ENCODE measurements at places on chromosomes 1 and 21. TPM values are rescaled to one million over a fixed set of nuclear protein-coding genes. Genes with fewer than 3 reads are reported as not detected.

Gene LDLRAD1
- not detected for total RNA-seq

DNA sequence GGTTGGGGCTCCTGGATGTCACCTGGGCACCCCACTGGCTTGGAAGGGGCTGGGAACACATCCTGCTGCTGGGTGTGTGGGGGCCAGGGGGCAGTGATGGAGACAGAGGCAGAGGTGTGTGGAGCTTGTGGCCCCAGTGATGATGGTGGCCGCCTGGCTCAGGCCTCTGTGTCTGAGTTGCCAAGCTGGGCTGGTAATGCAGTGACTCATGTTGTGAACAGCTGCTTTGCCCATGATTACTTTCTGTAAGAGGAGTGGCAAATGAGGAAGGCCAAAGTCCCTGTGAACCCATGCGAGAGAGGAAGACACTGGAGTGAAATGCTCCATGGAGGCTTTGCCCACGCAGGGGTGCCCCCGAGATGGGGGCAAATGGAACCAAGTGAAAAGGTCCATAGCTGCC, 86.8 kb downstream of the KCNJ6 start:
- DNase-seq: peak; percentile 26

- DNase-seq: peak; percentile 86
Measured at GRCh38 chr21:43362321-43362791, 64.6 kb downstream of the SIK1 start.

GRCh38 chr1:184691719-184692324, 62.8 kb downstream of the EDEM3 start:
- DNase-seq: peak; percentile 74

Gene ODR4
- 19.6 TPM for total RNA-seq

DNA sequence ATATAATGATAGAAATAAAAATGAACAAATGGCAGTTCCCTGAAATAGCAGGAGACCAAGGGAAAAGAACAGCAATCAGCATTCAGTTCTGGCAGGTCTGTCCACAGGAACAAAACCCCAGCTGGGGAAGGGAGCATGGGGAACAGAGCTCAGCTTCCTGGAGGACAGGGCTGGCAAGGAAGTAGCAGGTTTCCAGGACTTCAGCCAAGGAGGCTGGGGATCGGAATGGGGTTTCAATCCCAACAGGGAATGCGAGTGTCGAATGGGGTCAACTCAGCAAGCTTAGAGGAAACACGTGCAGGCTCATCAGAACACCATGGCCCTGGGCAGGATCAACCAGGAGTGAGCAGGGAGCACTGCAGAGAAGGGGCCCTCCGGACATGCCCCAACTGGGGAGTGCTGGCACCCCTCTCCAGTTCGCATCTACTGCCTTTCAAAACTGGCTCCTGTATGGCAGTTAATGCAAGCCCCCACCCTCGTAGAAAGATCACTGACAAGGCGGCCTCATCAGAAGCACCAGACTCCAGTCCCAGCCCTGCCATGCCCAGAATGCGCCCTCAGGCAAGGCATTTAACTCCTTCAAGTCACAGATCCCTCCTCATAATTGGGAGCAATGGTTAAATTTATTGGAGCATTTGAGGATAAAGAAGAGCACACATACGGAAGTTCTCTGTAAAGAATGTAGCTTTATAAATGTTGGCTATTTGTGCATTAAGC, 72.4 kb downstream of the SEC16B start:
- no peak for DNase-seq

DNA sequence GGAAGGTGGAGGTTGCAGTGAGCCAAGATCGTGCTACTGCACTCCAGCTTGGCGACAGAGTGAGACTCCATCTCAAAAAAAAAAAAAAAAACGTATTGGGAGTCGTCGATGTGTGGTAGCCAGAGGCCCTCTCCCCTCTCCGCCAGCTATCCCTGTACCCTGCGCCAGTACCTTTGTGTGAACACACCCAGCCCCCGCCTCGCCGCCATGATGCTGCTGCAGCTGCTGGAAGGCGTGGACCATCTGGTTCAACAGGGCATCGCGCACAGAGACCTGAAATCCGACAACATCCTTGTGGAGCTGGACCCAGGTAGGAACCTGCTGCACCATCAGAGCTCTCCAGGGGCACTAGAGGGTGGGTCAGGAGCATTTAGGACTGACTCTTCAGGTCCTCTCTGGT, 12.2 kb downstream of the PINK1 start:
- no peak for DNase-seq

Gene SELL
- not detected for total RNA-seq

DNA sequence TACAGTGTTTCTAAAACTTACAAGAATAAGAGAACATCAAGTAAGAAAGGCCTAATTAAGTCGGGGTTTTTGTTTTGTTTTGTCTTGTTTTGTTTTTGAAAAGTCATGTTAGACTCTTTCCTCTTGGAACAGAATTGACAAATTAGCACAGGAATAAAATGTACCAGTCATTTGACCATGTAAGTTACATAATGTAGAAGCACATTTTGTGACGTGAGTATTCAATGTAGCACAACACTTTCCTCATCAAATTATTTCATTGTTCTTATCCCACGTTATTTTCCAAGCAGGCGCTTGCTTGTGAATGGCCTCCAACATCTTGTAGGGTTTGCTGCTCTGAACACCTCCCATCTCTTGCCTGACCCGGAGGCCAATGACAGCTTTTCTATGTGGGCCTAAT, 34.7 kb upstream of the DNASE2B start:
- no peak for DNase-seq

DNA sequence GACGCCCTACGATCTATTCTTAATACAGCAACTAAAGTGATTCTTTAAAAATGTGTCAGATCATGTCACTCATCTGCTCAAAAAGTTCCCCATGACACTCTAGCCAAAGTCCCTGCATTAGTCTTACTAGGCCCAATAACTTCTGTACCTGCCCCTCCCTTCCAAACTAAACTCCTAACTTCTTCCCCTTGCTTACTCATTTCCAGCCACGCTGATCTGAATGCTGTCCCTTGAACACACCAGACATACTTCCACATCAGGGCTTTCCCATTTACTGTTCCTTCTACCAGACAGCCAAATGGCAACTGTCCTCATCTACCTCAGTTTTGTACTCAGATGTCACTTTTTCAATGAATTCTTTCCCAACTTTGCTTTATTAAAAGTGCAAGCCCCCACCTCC, 1.2 kb downstream of the PPT1 start:
- DNase-seq: no peak

- DNase-seq: no peak
Measured at GRCh38 chr1:71223641-71224340, 143.0 kb upstream of the ZRANB2 start.

DNA sequence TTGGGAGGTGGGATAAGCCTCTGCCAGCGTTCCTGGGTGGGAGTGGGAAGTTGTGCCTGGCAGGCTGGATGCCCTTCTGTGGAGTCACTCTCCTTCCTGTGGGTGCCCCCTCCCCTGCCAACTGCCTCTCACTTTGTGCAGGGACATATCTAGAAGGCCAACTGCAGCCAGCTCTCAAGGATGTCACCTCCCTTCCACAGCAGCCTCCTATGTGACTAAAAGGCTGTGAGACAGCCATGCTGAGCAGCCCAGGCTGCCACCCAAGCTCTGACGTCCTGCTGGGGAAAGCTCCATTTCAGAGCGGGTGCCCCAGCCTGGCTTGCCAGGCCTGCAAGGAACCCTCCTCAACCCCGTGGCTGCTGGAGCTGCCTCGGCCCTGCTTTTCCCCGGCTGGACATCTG, 19.6 kb upstream of the SLC26A9 start:
- no peak for DNase-seq

- no peak for DNase-seq
Measured at GRCh38 chr1:3060127-3060526, 8.9 kb upstream of the PRDM16 start.

GRCh38 chr1:190754666-190755065, 277.0 kb upstream of the BRINP3 start:
- DNase-seq: peak; percentile 3

- DNase-seq: no peak
Measured at GRCh38 chr1:173894189-173894588, 22.9 kb downstream of the SERPINC1 start.

- no peak for DNase-seq
Measured at GRCh38 chr1:247409869-247410544, 6.0 kb upstream of the NLRP3 start.

GRCh38 chr1:235051521-235051920, 77.1 kb downstream of the TOMM20 start:
- no peak for DNase-seq

Gene FHAD1
- under 0.01 TPM for total RNA-seq

Gene KCNK1
- 2.6 TPM for total RNA-seq

DNA sequence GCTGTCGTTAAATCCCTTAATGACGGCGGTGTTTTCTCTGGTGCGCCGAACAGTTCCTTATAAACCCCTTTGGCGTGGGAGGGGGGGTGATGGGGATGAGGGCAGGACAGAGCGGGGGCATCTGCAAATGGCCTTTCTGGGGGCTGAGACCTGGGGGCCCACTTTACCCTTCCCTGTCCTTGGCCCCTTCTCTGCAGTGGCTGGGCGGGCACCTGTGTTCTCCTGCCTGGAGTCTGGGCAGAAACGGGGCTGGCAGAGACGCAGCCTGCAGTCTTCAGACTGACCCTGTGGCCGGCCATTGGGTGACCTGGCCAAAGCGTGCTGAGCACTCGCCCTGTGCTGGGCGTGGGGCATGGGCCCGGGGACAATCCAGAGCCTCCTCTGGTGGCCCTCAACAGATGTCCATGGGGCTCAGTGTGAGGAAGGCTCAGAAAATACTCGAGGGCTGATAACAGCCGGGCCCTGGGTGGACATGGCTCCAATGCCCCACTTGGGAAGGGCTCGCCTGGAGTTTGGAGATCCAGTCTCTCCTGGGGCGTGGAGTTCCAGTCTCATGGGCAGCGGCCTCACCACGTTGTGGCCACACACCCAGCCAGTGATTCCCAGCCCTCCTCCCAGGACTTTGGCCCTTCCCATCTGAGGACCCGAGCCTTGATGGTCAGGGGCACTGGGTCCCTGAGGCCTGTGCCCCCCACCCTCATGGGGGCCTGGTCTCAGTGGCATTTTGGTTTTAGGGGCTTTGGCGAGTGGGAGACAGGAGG, 50.8 kb upstream of the ACTRT2 start:
- no peak for DNase-seq

Gene VWA5B1
- total RNA-seq: not detected

DNA sequence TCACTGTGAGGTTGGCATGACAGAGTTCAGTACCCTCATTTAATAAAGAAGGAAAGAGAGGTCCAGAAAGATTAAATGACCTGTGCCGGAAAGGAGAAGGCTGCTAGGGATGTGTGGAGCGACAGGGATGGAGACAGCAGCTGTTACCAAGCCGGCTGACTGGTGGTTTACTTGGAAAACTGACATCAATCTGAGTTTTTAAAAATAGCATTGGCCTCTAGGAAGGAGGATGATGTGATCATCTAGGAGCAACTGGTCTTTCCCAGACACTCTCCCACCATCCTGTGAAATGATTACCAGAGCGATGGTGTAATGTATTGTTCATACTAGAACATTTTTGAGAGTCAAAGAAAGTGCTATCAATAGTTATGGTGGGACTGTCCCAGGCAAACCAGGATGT, 154.4 kb downstream of the ZSCAN20 start:
- DNase-seq: no peak

Gene SPRR2A
- total RNA-seq: not detected

Gene SKI
- 32.9 TPM for total RNA-seq

Gene TFF2
- not detected for total RNA-seq

- DNase-seq: peak; percentile 87
Measured at GRCh38 chr21:25801217-25802014, 66.6 kb downstream of the GABPA start.

DNA sequence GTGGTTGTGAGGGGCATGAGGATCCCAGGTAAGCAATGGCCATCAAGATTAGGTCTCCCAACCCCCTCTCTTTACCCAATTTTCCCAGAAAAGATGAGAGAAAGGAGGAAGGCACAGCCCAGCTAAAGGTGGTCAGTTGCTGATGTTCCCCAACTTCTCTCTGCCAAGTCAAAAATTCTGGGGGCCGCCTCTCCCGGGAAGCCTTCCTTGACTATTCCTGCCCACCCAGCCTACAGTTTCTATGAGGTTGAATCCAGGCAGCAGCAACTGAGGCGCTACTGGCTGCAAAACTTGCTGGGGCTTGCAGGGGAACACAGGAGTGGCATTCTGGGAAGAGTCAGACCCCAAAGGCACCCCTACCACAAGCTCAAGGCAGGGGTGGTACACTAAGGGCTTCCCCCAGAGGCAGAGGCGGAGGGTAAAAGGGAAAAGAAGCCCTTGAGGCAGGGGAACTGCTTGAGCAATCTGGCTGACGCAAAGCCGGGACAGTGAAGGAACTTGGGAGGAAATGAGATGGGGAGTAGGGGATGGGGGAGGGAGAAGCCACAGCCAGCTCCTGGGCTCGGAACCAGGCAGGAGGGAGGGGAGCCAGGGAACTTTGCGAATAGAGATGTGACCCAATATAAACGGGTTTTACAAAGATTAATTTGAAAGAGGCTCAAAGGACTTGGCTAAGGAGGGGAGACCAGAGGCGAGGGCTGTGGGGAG, 31.2 kb downstream of the SDC3 start:
- peak; percentile 84 for DNase-seq

GRCh38 chr21:16594191-16594590, 864.4 kb downstream of the USP25 start:
- DNase-seq: no peak

DNA sequence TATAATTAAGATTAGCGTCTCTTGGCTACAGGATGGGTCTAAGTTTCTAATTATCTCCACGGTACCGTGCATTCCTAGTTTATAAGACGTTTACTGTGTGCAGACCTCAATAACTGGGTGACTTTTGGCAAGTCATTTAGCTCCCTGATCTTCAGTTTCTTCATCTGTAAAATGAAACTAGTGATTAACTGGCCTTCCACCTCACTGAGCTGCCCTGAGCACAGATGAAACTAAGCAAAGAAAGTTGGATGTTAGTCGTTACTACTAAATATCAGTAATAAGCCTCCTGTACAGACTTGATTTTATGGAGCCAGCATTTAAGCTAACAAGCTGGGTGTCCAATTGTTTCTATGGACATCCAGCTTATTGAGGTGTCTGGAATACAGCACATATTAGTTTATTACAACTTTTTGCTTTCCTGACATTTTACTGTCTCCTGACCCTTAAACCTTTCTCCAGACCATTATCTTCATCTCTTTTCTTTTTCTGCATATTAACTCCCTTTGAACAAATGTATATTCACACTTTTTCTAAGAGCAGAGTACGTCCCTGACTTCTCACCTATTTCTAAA, 1.1 kb downstream of the CR2 start:
- no peak for DNase-seq
